ENCODE measurements at places on chromosomes 12 and 14.

- DNase-seq, result no peak
Measured at GRCh38 chr14:103155010-103155409, 31.7 kb downstream of the TNFAIP2 start.

- DNase-seq, result no peak
Measured at GRCh38 chr14:79467835-79468234, 743.5 kb downstream of the DIO2 start.

GRCh38 chr14:77133720-77134338 lies 7.8 kb downstream of the ZDHHC22 start:
- DNase-seq, result peak; percentile 41

DNA sequence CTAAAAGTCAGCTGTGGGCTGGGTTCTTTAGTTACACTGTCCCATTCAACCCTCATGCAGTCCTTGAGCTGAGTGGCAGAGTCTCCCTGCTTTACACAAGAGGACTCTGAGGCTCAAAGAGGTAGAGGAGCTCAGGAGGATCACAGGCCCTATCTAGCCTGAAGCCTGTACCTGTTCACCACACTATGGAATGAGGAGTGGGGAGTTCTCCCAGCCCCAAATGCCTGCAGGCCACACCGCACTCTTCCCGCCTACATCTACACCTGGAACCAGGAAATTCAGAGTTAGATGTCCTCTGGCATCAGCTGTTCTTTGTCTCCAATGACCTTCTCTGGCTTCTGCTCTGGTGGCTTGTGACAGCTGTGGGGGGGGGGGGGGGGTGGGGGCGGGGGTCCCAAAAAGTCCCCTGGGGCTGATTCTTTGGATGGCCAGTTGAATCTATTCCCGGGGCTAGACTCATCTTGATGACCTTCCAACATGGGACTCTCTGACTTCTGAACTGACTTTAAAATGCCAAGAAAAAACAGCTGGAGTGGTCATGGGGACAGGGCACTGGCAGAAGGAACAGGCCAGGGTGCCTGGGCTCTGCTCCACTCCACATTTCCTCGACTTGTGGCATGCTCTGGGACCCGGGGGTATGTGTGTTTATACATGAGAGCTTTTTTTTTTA lies 30.6 kb downstream of the RIN3 start:
- no peak for DNase-seq

DNA sequence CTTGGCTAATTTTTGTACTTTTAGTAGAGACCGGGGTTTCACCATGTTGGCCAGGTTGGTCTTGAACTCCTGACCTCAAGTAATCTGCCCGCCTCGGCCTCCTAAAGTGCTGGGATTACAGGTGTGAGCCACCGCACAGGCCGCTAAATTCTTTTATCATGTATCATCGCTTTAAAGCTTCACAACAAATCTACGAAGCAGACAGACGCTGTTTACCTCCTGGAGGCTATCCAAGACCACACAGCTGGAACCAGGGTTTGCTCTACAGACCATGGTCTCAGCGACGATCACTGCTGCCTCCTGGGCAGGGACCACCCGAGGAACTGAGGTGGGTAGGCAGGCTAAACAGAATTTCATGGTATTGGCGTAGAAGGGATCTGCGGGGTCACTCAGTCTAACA lies 27.2 kb downstream of the KRT80 start:
- DNase-seq, result no peak

- DNase-seq, result no peak
Measured at GRCh38 chr12:30515351-30515750, 180.3 kb downstream of the IPO8 start.

DNA sequence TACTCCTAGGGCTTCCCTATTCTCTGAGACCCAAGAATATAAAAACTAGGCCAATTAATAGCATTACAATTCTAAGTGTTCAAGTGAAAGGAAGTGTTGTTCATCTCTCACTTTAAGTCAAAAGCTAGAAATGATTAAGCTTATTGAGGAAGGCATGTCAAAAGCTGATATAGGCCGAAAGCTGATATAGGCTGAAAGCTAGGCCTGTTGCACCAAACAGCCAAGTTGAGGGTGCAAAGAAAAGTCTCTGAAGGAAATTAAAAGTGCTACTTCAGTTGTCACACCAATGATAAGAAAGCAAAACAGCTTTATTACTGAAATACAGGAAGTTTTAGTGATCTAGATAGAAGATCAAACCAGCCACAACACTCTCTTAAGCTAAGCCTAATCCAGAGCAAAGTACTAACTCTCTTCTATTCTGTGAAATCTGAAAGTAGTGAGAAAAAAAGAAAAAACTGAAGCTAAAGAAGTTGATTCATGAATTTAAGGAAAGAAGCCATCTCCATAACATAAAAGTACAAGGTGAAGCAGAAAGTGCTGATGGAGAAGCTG lies 68.9 kb downstream of the SLC6A15 start:
- no peak for DNase-seq

- no peak for DNase-seq
Measured at GRCh38 chr12:52519387-52519703, 849 bp downstream of the KRT5 start.

GRCh38 chr14:79281244-79282152 lies 929.8 kb downstream of the DIO2 start:
- no peak for DNase-seq

DNA sequence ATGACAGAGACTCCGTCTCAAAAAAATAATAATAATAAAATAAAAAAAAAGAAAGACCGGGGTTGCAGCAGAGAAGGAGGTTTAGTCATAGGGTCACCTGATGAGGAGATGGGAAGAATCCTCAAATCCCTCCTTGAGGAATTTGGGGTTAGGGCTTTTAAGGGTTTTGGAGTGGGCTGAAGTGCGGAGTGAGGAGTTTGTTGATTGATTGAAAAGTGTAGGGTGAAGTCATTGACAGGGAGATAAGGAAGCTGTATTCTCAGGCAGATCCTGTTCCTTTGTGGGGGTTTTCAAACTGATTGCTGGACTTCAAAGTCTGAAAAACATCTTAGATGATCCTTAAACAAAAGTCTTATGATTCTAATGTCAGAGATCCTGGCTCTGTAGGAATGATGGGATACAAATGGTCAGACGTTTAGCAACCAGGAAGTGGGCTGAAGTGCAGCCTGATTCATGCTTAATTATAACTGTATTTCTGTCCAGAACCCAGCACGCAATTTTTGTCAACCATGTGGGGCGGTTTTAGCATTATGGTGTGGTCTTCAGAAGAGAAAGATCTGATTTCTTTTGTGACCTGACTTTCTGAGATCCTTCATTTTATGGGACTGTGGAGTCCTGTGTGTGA lies 16.0 kb downstream of the FNTB start:
- DNase-seq, result no peak

DNA sequence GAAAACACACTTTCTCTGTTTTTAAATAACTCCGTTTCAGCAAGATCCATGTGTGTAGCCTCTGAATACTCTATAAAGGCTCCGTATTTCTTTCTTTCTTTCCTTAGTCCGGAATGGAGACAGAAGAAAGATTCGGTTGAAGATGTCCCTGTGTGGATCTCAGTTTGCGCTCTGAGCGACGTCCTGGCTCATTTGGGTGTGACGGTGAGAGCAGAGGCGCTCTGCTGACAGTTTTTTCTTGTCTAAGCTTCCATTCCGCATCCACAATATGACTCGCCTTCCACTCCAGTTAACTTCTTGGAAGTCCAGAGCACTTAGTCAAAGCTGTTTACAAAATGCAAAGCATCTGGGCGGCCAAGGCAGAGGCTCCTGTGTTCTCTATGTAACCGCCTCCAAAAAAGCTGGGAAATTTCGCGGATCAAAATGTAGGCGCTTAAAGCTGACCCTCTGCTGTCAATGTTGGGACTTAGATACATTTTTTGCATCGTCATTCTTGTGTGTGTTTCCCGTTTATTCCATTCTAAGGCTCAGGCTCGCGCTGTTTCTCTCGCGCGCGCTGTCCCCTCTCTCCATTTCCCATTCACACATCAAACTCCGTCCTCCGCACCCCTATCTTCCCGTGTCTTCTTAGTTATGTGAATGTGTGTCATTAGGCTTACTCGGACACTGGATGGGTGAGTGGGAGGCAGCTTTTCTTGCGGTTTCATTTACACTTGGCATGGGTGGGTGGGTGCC lies 880 bp upstream of the FLRT2 start:
- DNase-seq, result no peak

- no peak for DNase-seq
Measured at GRCh38 chr12:105418821-105419291, 88.4 kb downstream of the C12orf75 start.

DNA sequence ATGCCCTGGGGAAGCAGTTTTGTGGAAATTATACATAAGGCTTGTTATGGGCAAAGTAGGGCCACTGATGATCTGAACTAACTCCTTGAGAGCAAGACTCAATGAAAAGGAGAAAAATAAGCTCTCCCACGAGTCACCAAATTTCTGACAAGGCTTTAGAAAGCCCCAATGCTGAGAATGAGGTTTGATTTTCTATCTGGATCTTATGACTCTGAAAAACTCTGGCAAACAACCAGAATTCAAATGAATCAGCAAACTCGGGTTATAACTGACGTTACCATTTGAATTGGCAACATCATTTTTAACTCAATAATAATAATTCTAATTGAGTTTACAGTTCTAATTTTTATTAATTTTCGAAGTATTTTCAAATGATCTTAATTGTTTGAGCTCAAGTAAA lies 79.1 kb downstream of the KCNK10 start:
- no peak for DNase-seq

Data from HL-60 (cell line).